ENCODE measurements at places on chromosomes 11 and 22. TPM values are rescaled to one million over a fixed set of nuclear protein-coding genes. Genes with fewer than 3 reads are reported as not detected.

Gene CAPN5
- 0.10 TPM for total RNA-seq

Gene DBX1
- not detected for total RNA-seq

Gene TSPAN18
- 2.0 TPM for total RNA-seq

Gene KRTAP5-11
- not detected for total RNA-seq

Gene PATE2
- 0.34 TPM for total RNA-seq

DNA sequence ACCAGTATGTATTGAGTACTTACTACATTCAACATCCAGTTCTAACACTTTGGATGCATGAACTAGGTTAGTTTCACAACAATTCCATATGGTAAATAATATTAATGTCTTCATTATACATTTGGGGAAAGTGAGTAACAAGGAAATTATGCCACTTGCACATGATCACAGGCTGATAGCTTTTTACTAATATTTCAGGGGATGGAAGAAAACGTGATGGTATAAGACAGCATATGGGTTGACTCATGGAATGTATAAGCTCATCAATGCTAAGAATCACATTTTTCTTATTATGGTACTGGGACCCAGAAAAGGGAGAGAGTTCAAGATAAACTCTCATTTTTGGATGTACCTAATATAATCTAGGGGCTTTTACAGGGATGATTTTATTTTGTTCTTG lies 188.7 kb downstream of the MIAT start:
- H3K4me1 ChIP-seq, result peaks cover 7% of the 10 kb centered on the region
- no peak overlapping the region for H3K27ac ChIP-seq
- no peak overlapping the region for H3K4me3 ChIP-seq
- no peak for DNase-seq
- no peaks in the 10 kb centered on the region for H3K36me3 ChIP-seq

GRCh38 chr22:45772743-45773142 lies 101.1 kb downstream of the ATXN10 start:
- no peaks in the 10 kb centered on the region for H3K27me3 ChIP-seq
- H3K4me3 ChIP-seq, result no peak overlapping the region
- DNase-seq, result no peak
- no peak overlapping the region for H3K27ac ChIP-seq

DNA sequence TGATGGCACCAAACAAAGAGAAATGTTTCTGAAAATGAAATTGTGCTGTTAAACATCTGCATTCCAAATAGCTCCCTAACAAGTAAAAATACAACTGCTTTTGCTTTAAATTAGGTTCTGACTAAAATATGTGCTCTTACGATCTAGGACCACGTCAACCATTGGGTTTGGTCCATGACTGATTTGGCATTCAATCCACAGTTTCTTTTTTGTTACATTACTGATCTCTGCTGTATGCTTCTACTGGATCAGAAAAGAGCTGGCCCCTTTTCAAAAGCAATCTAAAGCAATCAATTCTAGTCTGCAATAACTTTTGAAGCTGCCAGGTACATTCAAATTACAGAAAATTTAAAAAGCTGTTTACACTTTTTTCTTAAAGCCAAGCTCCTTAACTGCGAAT lies 1047.1 kb upstream of the CCDC90B start:
- no peaks in the 10 kb centered on the region for H3K4me1 ChIP-seq
- H3K36me3 ChIP-seq, result no peaks in the 10 kb centered on the region
- no peaks in the 10 kb centered on the region for H3K27me3 ChIP-seq

DNA sequence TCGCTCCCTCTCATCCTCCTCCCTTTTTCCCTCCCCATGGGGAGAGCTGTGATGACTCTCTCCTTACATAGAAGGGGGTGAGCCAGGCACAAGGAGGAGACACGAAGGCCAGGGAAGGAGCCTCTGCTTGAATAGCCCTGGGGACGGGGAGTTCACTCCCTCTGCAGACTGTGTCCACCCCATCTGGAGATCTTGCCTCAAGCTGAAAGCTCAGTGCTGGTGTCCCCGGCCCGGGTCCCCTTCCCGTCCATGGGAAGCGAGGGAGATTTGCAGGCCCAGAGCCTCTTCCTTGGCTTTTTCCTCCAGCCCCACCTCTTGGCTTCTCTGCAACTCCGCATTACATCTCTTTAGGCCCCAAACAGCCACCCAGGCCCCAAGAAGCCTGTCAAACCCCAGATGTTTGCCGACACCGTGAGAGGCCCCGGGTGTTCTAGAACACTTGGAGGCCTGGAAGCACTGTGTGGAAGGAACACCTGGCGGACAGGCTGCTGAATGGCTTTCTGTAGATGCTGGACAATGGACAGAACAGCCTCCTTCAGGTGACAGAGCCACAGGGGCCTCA lies 32.3 kb downstream of the LINC01488 start:
- no peak for DNase-seq
- no peak overlapping the region for H3K27ac ChIP-seq
- no peaks in the 10 kb centered on the region for H3K36me3 ChIP-seq
- peaks cover 3% of the 10 kb centered on the region for H3K27me3 ChIP-seq

- H3K4me1 ChIP-seq, result no peaks in the 10 kb centered on the region
- H3K36me3 ChIP-seq, result no peaks in the 10 kb centered on the region
- DNase-seq, result no peak
- no peak overlapping the region for H3K27ac ChIP-seq
- H3K4me3 ChIP-seq, result no peak overlapping the region
- peaks cover 4% of the 10 kb centered on the region for H3K27me3 ChIP-seq
These were observed 1.9 kb upstream of the MMP1 start for GRCh38 chr11:102799681-102800340.

- no peaks in the 10 kb centered on the region for H3K4me1 ChIP-seq
- H3K4me3 ChIP-seq, result no peak overlapping the region
- H3K27me3 ChIP-seq, result peaks cover 2% of the 10 kb centered on the region
- H3K36me3 ChIP-seq, result no peaks in the 10 kb centered on the region
- no peak overlapping the region for H3K27ac ChIP-seq
These were observed 191.9 kb upstream of the DDI1 start for GRCh38 chr11:103844327-103845215.

DNA sequence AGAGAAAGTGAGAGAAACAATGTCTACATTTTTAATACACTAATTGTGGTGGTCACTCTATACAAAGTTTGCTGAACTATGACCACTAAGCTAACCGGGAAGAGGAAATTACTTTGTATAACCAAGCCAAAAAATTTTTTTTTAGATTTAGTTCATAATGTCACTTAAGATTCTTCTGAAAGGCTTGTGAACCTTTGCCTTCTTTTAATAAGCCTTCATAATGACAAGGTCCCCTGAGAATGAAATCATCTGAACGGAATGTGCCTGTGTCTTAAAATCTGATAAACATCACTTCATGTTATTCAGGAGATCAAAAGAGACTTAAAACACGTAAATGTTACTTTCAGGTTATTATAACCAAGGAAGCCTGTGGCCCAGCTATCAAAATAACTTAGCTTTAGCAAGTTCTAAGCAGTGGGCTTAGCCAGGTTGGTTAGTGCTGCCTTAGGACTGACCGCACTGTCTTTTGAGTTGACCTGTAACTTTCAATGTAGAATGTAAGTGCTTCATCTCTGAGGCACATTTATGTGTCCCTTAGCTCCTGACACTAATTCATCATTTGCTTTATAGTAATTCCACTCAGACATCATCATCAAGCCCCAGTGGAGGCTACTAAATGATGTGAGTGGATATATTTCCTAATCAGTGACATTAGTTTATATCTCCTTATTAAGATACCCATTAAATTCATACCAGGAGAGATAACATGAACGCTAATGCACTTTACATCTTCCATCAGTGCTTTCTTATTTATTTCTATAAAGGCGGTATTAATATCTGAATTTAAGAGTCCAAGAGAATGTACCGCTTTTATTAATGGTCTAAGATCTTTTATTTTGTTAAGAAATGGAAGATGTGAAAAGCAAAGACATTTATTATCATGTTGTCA lies 122.5 kb downstream of the WNT11 start:
- H3K4me1 ChIP-seq, result no peaks in the 10 kb centered on the region
- H3K27ac ChIP-seq, result no peak overlapping the region
- H3K27me3 ChIP-seq, result no peaks in the 10 kb centered on the region
- peaks cover 2% of the 10 kb centered on the region for H3K36me3 ChIP-seq
- DNase-seq, result no peak
- H3K4me3 ChIP-seq, result no peak overlapping the region
